ENCODE measurements at places on chromosomes 1 and 21. TPM values are rescaled to one million over a fixed set of nuclear protein-coding genes. Genes with fewer than 3 reads are reported as not detected.

Gene SLC45A3
- 2.0 TPM for total RNA-seq

Gene ADGRB2
- total RNA-seq, result 3.9 TPM

Gene SPRR2F
- not detected for total RNA-seq

Gene SLAMF6
- 1.2 TPM for total RNA-seq

Gene GPR3
- 0.51 TPM for total RNA-seq

Gene MPZ
- total RNA-seq, result 5.5 TPM

Gene TFF2
- not detected for total RNA-seq

Gene AIM2
- total RNA-seq, result 0.74 TPM

Gene NRDC
- 129 TPM for total RNA-seq

Gene VCAM1
- total RNA-seq, result 27.3 TPM

Gene RCAN3
- total RNA-seq, result 3.7 TPM

Gene HOOK1
- total RNA-seq, result not detected

Gene IGSF21
- total RNA-seq, result 2.6 TPM

Measured in mesenteric fat pad (tissue), 1 donor.